Gastrocnemius medialis (tissue), 4 donors: ENCODE measurements at places on chromosomes 1 and 21.

DNA sequence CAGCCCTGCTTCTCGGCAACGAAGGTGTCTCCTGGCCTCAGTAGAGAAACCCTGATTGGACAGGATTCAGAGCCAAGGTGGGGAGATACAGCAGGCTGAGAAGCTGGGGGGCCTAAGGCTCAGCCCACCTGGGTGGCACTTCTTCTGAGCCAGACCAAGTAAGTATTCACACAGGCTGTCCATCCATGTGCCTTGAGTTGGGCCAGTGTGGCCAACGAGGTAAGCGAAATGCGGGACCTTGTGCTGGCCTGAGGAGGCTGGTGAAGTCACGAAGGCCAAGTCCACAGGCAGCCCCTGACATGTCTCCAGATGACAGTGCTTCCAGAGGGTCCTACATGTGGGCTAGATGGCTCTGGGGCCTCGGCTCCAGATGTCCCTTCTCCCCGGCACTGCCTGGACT, 91.4 kb downstream of the ITPKB start:
- peaks cover 8% of the 10 kb centered on the region for H3K36me3 ChIP-seq
- no peak overlapping the region for H3K27ac ChIP-seq
- no peaks in the 10 kb centered on the region for H3K27me3 ChIP-seq
- no peak for DNase-seq

- H3K27ac ChIP-seq = no peak overlapping the region
- peaks cover 9% of the 10 kb centered on the region for H3K27me3 ChIP-seq
- no peaks in the 10 kb centered on the region for H3K36me3 ChIP-seq
- H3K4me1 ChIP-seq = no peaks in the 10 kb centered on the region
- DNase-seq = no peak
Observed at GRCh38 chr1:18581420-18581880, 49.2 kb upstream of the PAX7 start.

- no peak overlapping the region for H3K4me3 ChIP-seq
- no peak overlapping the region for H3K27ac ChIP-seq
- H3K4me1 ChIP-seq = no peaks in the 10 kb centered on the region
- no peak for DNase-seq
Observed at GRCh38 chr1:11641776-11642305, 12.4 kb downstream of the FBXO2 start.

GRCh38 chr1:51378871-51379270, 48.5 kb upstream of the TTC39A start:
- no peaks in the 10 kb centered on the region for H3K36me3 ChIP-seq
- H3K4me3 ChIP-seq = no peak overlapping the region
- H3K27ac ChIP-seq = no peak overlapping the region
- H3K27me3 ChIP-seq = no peaks in the 10 kb centered on the region
- H3K4me1 ChIP-seq = no peaks in the 10 kb centered on the region

DNA sequence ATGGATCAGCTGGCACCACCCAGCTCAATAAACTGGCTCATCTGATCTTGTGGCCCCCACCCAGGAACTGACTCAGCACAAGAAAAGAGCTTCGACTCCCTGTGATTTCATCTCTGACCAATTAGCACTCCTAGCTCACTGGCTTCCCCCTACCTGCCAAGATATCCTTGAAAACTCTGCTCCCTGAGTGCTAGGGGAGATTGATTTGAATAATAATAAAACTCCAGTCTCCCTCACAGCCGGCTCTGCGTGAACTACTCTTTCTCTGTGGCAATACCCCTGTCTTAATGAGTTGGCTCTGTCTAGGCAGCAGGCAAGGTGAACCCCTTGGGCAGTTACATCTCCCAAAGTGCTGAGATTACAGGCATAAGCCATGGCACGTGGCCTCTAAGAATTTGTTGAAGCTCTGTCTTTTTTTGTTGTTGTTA, 11.8 kb upstream of the RHBDL2 start:
- no peak overlapping the region for H3K27ac ChIP-seq
- no peaks in the 10 kb centered on the region for H3K4me1 ChIP-seq
- no peaks in the 10 kb centered on the region for H3K36me3 ChIP-seq
- DNase-seq = no peak
- no peaks in the 10 kb centered on the region for H3K27me3 ChIP-seq
- no peak overlapping the region for H3K4me3 ChIP-seq

DNA sequence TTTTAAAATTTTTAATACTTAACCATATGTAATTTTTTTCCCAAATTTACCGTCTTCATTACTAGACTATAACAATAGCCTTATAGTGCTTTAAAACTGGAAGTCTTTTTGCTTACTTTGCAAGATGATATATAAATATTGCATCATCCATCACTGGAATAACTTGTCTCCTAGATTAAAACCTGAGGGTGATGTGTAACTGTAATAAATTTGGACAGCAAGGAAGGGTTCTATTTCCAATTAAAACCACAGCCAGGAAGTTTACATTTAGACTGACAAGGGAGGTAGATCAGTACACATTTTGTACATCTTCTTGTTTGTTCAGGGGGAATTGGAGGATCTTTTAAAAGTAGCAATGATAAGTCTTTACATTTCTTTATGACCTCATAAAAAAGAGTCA, 21.9 kb downstream of the NTNG1 start:
- no peak overlapping the region for H3K4me3 ChIP-seq
- H3K4me1 ChIP-seq = no peaks in the 10 kb centered on the region
- no peak for DNase-seq
- H3K36me3 ChIP-seq = no peaks in the 10 kb centered on the region

DNA sequence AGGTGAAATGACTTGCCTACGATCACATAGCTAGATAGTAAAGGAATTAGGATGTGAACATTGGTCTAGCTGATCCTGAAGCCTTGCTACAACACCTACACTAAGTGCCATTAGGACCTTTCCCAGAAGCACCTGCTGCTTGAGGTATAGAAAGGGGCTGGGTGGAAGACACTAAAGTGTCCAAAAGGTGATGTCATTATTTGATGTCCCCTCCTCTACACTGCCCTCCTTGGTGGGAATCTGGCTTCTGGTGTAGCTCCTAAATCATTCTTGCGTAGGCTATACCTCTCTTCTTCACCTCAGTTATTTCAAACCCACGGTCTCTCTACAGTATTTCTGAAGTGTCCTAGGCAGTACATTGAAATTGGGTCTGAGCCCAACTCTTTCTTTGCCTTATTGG, 132.5 kb upstream of the FGGY start:
- H3K27me3 ChIP-seq = no peaks in the 10 kb centered on the region
- H3K4me1 ChIP-seq = peaks cover 28% of the 10 kb centered on the region
- H3K4me3 ChIP-seq = no peak overlapping the region
- no peak overlapping the region for H3K27ac ChIP-seq

- no peak for DNase-seq
- peak overlapping the region; percentile 100 for H3K27ac ChIP-seq
- peaks cover 23% of the 10 kb centered on the region for H3K4me1 ChIP-seq
- H3K4me3 ChIP-seq = no peak overlapping the region
Observed at GRCh38 chr1:228168563-228169270, 3.1 kb downstream of the IBA57 start.

- no peaks in the 10 kb centered on the region for H3K36me3 ChIP-seq
- no peak for DNase-seq
- H3K4me1 ChIP-seq = peaks cover 6% of the 10 kb centered on the region
- H3K27ac ChIP-seq = no peak overlapping the region
- H3K27me3 ChIP-seq = no peaks in the 10 kb centered on the region
Observed at GRCh38 chr1:94795434-94795833, 24.7 kb upstream of the SLC44A3 start.

- H3K27me3 ChIP-seq = no peaks in the 10 kb centered on the region
- peak overlapping the region; percentile 26 for H3K27ac ChIP-seq
- no peaks in the 10 kb centered on the region for H3K36me3 ChIP-seq
- peaks cover 20% of the 10 kb centered on the region for H3K4me1 ChIP-seq
- DNase-seq = no peak
- H3K4me3 ChIP-seq = no peak overlapping the region
Observed at GRCh38 chr1:94255476-94255875, 18.1 kb upstream of the ARHGAP29 start.

- no peak for DNase-seq
- H3K4me1 ChIP-seq = no peaks in the 10 kb centered on the region
- H3K27me3 ChIP-seq = no peaks in the 10 kb centered on the region
Observed at GRCh38 chr1:160711602-160712311, at the start of gene CD48. Gene CD48, minus strand, starts transcription at chr1:160711822. Its CDS starts 59 bp downstream, at chr1:160711763.

DNA sequence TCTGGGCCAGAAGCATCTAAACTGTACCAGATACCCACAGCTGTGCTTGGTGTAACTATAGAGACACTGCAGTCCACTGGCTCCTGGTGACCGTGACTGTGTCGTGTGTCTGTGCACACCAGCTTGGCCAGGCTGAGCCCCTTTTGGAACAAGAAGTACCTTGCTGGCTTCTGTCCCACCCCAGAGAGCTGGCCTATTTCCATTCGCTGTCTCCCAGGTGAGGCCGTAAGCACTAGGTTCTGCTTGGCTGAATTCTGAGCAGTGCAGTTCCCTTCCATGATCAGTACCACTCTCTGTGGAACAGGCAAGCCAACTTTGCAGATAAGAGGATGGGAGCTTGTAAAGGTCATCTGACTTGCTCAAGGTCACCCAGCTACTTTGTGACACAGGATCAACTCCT, 119.9 kb upstream of the DNAH14 start:
- H3K27me3 ChIP-seq = no peaks in the 10 kb centered on the region
- H3K36me3 ChIP-seq = no peaks in the 10 kb centered on the region
- no peak overlapping the region for H3K27ac ChIP-seq
- H3K4me1 ChIP-seq = no peaks in the 10 kb centered on the region
- no peak for DNase-seq

GRCh38 chr1:8463144-8463927, 145.4 kb downstream of the SLC45A1 start:
- H3K36me3 ChIP-seq = no peaks in the 10 kb centered on the region
- peak; percentile 32 for DNase-seq
- H3K4me3 ChIP-seq = peak overlapping the region; percentile 10

GRCh38 chr1:204278251-204278650, 64.5 kb upstream of the GOLT1A start:
- H3K27ac ChIP-seq = no peak overlapping the region
- no peak overlapping the region for H3K4me3 ChIP-seq
- H3K36me3 ChIP-seq = no peaks in the 10 kb centered on the region
- H3K4me1 ChIP-seq = no peaks in the 10 kb centered on the region
- no peaks in the 10 kb centered on the region for H3K27me3 ChIP-seq

DNA sequence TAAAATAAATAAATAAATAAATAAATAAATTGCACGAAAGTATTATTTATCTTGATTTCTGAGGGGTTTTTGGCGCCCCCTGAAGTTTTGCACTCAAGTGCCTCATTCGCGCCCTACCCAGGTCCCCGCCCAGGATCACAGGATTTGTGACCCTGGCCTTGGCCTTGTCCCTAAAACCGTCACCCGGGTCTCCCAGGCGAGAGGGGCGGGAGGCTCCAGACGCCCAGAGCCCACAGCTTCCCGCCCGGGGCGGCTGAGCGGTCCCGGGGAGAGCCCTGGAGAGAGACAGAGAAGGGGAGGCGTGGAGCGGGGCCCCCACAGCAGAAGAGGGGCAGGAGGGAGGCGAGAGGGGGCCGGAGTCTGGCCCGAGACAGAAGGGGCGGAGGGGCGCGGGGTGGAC, 91.8 kb upstream of the CASZ1 start:
- no peak overlapping the region for H3K27ac ChIP-seq
- no peak overlapping the region for H3K4me3 ChIP-seq
- no peaks in the 10 kb centered on the region for H3K36me3 ChIP-seq
- peaks cover 46% of the 10 kb centered on the region for H3K27me3 ChIP-seq
- DNase-seq = no peak

DNA sequence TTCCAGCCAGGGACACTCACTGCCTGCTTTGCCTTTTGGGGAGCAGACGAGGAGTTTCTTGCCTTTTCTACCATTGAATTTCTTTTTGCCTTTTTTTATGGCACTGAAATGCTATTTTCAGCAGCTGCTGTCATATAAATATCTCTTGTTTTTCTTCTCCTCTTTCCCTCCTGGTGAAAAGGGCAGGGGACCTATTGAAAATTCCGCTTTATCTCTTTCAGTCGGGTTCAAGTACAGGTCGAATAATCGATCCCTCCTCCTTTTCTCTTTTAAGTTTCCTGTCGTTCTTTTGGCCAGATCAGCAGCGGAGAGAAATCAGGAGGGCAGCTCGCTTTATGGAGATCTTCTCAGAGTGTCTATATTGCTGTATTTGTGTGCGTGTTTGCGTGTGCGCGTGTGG, 67.4 kb upstream of the CASZ1 start:
- no peaks in the 10 kb centered on the region for H3K36me3 ChIP-seq
- no peaks in the 10 kb centered on the region for H3K27me3 ChIP-seq
- H3K4me1 ChIP-seq = peaks cover 57% of the 10 kb centered on the region
- H3K4me3 ChIP-seq = no peak overlapping the region
- no peak for DNase-seq

DNA sequence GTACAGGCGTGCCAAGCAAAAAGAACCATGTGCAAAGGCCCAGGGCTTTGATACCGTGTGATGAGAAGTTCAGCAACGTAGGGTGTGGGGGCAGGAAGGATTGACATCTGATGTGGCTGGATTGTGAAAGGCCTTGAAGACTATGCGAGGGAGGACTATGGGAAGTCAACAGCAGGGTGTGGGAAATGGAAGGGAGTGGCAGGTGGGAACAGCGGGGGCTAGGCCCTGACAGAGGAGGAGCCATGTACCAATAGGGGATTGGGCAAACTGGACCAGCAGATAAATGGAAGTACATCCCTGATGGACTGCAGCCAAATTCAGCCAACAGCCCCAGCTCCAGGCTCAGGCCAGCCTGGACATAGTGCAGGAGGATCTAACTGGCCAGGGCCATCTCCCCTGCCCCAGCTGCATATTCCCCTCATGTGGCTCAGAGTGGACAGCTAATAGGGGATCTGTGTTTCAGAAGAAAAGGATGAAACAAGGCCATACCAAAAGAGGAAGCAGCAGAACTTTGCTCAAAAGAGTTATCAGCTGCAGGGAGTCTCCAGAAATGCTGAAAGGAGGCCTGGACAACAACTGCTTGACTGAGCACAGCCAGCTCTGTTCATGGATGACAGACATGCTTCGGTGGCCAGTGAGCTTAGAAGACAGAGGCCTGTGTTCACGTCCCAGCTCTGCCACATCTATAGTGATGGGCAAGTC, 140.2 kb upstream of the SGIP1 start:
- H3K27me3 ChIP-seq = no peaks in the 10 kb centered on the region
- no peak overlapping the region for H3K27ac ChIP-seq

GRCh38 chr1:154972517-154973343, 1.8 kb upstream of the CKS1B start:
- H3K36me3 ChIP-seq = no peaks in the 10 kb centered on the region
- DNase-seq = no peak
- H3K4me3 ChIP-seq = peak overlapping the region; percentile 64
- peak overlapping the region; percentile 95 for H3K27ac ChIP-seq
- H3K4me1 ChIP-seq = peaks cover 54% of the 10 kb centered on the region

DNA sequence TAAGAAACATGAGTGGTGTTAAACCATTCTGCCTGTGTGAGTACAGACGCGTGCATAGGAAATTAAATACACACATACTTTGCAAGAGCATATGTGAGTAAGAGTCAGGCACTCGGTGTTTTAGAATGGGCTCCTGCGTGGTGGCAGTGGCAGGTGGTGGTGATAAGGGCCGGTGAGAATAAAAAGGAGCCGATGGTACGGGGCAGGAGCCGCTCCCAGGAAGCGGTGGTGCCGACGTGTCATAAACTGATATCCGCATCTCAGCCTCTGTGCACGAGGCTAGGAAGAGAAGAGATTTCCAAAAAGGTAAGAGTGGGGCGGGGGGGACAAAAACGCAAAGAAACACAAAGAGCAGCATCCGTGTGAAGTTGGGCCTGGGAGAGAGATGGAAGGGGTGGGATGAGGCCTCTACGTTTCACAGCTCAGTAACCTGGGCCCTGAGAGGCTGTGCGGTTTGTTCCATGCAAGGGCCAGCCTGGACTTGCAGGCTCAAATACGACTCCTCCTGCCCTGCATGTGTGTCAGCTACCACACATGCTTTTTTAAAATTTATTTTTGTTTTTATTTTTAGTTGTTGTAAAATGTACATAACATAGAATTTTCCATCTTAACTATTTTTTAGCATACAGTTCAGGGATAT, 127.7 kb upstream of the COL6A1 start:
- no peaks in the 10 kb centered on the region for H3K4me1 ChIP-seq
- H3K36me3 ChIP-seq = no peaks in the 10 kb centered on the region
- no peak for DNase-seq
- peaks cover 10% of the 10 kb centered on the region for H3K27me3 ChIP-seq
- no peak overlapping the region for H3K27ac ChIP-seq
- no peak overlapping the region for H3K4me3 ChIP-seq
